Cardiac muscle cell (in vitro differentiated cells and primary cell): ENCODE measurements at places on chromosomes 16 and 17.

GRCh38 chr16:68202091-68202519 is 33.8 kb downstream of the ESRP2 start:
- no peak overlapping the region for H3K4me3 ChIP-seq
- H3K36me3 ChIP-seq, result no peaks in the 10 kb centered on the region
- peak overlapping the region; percentile 7 for H3K27ac ChIP-seq
- peak; percentile 70 for DNase-seq

DNA sequence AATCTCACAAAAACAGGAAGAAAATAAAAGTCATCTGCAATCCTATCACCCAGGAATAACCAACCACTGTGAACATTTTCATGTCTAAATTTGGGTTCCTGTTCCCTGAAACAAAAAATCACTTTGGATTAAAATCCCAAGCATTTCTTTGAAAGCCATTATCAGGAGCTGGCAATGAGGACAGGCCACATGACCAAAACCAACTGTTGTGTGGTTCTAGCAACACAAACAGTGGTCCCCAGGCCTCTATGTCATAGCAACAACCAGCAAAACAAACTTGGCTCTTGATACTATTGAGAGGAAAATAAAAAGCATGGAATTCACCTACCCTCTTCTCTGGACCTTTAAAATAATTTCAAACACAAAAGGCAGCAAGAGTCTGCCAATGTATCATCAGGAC is 252.5 kb downstream of the SLC39A11 start:
- H3K4me3 ChIP-seq, result no peak overlapping the region
- H3K27me3 ChIP-seq, result no peaks in the 10 kb centered on the region
- H3K4me1 ChIP-seq, result no peaks in the 10 kb centered on the region
- no peak overlapping the region for H3K27ac ChIP-seq
- peak; percentile 14 for DNase-seq

- peaks cover 6% of the 10 kb centered on the region for H3K4me1 ChIP-seq
- H3K27me3 ChIP-seq, result no peaks in the 10 kb centered on the region
- H3K4me3 ChIP-seq, result no peak overlapping the region
- DNase-seq, result peak; percentile 11
- H3K27ac ChIP-seq, result peak overlapping the region; percentile 20
Observed at GRCh38 chr16:69610356-69610755, 44.6 kb downstream of the NFAT5 start.

DNA sequence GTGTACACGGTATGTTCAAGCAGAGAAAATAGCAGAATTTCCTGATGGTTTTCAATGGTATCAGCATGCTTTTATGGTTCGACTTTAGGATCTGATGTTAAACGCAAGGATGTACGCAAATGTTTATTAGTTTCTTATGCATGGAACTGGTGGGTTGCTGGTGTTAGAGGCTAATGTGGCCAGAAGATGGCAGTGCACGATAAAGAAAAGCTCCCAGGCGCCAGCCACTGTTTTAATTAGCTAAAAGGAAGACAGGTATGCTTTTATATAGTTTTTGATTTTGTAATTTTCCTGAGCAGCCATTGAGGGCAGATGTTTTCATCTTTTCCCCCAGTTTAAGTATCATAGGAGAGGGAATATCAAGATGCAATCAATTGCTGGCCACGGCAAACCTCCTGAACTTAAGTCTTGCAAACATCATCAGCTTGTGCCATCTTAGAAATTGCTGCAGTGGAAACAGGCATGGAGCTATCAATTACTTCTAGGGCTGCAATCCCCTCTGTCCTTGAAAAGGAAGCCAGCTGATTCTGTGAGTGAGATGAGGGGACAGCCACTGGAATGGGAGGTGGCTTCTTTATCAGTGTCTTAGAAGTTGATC is 648.5 kb upstream of the RBFOX1 start:
- peak; percentile 47 for DNase-seq
- no peaks in the 10 kb centered on the region for H3K36me3 ChIP-seq
- no peak overlapping the region for H3K27ac ChIP-seq

- H3K27me3 ChIP-seq, result peaks cover 34% of the 10 kb centered on the region
- H3K36me3 ChIP-seq, result no peaks in the 10 kb centered on the region
- no peak for DNase-seq
- H3K4me3 ChIP-seq, result no peak overlapping the region
- no peak overlapping the region for H3K27ac ChIP-seq
Observed at GRCh38 chr17:45226576-45226975, 4.9 kb downstream of the FMNL1 start.

GRCh38 chr17:74529243-74529642 is 2.0 kb downstream of the CD300LB start:
- DNase-seq, result no peak
- no peaks in the 10 kb centered on the region for H3K36me3 ChIP-seq
- no peak overlapping the region for H3K4me3 ChIP-seq
- H3K4me1 ChIP-seq, result no peaks in the 10 kb centered on the region
- H3K27ac ChIP-seq, result no peak overlapping the region

- H3K27me3 ChIP-seq, result no peaks in the 10 kb centered on the region
- H3K27ac ChIP-seq, result peak overlapping the region; percentile 72
- DNase-seq, result no peak
- peaks cover 37% of the 10 kb centered on the region for H3K4me1 ChIP-seq
Observed at GRCh38 chr17:81553616-81554181, 1.5 kb upstream of the FAAP100 start.

DNA sequence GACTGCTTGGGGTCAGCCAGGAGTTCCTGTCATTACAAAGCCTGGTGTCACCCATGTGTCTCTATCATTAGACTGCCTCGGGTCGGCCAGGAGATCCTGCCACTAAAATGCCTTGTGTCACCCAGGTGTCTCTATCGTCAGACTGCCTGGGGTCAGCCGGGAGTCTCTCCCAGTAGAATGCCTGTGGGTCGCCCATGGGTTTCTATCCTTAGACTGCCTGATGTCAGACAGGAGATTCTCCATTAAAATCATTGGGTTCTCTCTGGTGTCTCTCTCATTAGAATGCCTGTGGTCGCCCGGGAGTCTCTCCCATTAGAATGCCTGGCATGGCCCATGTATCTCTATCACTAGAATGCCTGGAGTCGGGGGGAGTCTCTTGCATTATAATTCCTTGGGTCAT is 2231.0 kb downstream of the TP53TG3F start:
- no peaks in the 10 kb centered on the region for H3K36me3 ChIP-seq
- no peaks in the 10 kb centered on the region for H3K4me1 ChIP-seq
- no peak for DNase-seq
- no peaks in the 10 kb centered on the region for H3K27me3 ChIP-seq

DNA sequence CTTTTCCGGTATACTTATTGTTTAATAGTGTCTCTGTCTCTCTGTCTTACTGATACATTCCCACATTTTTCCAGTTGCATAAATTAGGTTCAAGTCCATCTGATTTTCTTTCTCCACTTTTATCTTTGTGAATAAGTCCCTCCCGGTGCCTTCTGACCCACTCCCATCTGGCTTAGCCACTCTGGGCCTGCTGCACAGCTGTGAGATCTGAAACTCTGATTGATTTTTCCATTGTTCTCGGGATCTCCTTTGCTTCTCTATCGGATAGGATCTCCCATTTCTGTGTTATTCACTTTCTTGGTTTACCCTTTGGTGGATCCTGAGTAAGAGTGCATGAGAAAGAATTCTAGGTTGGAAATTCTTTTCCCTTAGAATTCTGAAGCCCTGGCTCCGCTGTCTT is 8.6 kb downstream of the UTP4 start:
- H3K36me3 ChIP-seq, result peaks cover 54% of the 10 kb centered on the region
- no peaks in the 10 kb centered on the region for H3K4me1 ChIP-seq
- no peaks in the 10 kb centered on the region for H3K27me3 ChIP-seq
- no peak for DNase-seq

GRCh38 chr17:66331038-66331816 is 28.8 kb downstream of the PRKCA start:
- H3K4me1 ChIP-seq, result peaks cover 3% of the 10 kb centered on the region
- no peak overlapping the region for H3K27ac ChIP-seq
- H3K27me3 ChIP-seq, result no peaks in the 10 kb centered on the region

DNA sequence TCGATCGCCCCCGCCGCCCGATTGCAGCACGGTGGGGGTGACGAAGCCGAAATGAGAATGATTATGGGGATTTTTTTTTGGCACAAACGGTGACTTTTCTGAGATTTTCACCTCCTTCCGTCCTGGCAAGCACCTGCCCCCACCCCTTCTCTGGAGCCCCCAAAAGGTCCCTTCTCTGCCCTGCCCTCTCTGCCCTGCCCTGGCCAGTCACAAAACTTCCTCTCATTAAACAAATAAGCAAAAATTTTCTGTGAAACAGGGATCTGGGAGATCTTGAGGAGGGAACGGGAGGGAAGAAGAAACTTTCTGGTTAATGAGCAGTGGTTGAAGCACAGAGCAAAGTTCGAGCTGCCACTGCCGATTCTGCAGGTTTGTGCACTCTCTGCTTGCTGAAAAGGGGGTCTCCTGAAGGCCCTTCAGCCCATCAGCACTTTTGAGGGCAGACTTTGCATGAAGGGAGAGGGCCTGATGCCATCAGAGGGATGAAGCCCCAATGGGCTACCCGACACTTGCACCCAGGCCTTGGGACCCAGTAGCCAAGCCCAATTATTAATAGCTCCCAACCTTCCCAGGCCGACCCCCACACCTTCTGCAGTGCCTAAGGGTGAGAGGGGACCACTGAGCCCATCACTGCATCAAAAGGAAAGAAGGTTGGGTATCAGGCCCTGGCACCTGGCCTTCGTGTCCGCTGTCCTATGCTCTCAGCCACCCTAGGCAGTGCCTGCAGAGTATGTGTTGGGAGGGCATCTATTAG is 1.0 kb upstream of the HOXB8 start:
- H3K27me3 ChIP-seq, result peaks cover 100% of the 10 kb centered on the region
- no peaks in the 10 kb centered on the region for H3K36me3 ChIP-seq
- no peak overlapping the region for H3K4me3 ChIP-seq
- H3K4me1 ChIP-seq, result peaks cover 12% of the 10 kb centered on the region

- H3K36me3 ChIP-seq, result no peaks in the 10 kb centered on the region
- H3K27ac ChIP-seq, result no peak overlapping the region
- no peak overlapping the region for H3K4me3 ChIP-seq
- no peak for DNase-seq
- H3K27me3 ChIP-seq, result no peaks in the 10 kb centered on the region
Observed at GRCh38 chr17:45672301-45672700, 111.8 kb upstream of the CRHR1 start.

- no peaks in the 10 kb centered on the region for H3K36me3 ChIP-seq
- peak overlapping the region; percentile 89 for H3K27ac ChIP-seq
- no peaks in the 10 kb centered on the region for H3K27me3 ChIP-seq
- peaks cover 12% of the 10 kb centered on the region for H3K4me1 ChIP-seq
- H3K4me3 ChIP-seq, result peak overlapping the region; percentile 81
Observed at GRCh38 chr17:7329997-7330637, 982 bp upstream of the NEURL4 start.

- H3K36me3 ChIP-seq, result no peaks in the 10 kb centered on the region
- no peak overlapping the region for H3K27ac ChIP-seq
- no peak for DNase-seq
Observed at GRCh38 chr17:4501295-4501949, 2.7 kb downstream of the SPNS2 start.

DNA sequence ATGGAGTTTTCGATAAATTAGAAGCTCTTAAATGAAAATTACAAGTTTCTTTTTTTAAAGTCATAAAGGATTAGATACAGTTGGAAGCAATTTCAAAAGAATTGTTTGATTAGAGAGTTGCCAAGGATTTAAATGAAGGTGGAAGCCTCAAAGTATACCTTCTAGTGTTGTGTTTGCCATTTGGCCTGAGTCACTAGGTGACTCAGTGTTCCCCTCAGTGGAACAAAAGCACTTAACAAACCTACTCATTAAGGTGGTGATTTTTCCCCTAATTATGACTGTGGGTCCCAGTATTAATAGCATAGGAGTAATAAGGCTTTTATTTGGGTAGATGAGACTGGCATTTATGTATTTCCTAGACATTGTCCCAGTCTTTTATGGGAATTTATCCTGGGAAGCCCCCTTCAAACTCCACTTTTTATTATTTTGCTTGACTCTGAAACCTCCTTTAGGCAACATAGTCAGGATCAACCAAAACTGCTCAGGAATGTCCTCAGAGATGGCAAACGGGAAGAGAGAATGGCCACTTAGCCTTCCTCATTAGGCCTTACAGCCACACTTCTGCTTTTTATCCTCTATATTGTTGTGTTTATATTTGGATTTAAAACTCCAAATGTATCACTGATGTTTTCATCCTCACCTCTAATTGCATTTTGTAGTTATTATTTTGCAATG is 161.0 kb downstream of the FTO start:
- H3K36me3 ChIP-seq, result no peaks in the 10 kb centered on the region
- DNase-seq, result peak; percentile 11
- peaks cover 6% of the 10 kb centered on the region for H3K4me1 ChIP-seq
- no peaks in the 10 kb centered on the region for H3K27me3 ChIP-seq
- H3K27ac ChIP-seq, result peak overlapping the region; percentile 2

DNA sequence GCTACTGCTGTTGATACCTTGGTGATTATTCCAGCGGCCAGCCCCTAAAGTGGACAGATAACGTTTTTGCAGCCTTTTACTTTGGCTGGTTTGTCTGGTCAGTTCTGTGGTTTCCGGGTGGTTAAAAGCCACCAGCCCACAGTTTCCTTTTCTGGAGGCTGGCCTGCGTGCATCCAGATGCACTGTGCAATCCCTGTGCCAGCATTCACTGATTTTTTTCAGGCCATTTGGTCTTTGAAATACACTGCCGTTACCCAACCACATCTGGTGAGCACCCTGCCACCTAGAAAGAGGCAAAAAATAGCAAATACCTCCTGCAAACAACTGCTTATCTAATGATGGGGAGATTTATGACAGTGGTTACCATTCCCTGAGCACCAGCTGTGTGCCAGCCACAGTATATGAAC is 797 bp downstream of the NUDT7 start:
- DNase-seq, result peak; percentile 66
- peaks cover 6% of the 10 kb centered on the region for H3K4me1 ChIP-seq
- no peaks in the 10 kb centered on the region for H3K27me3 ChIP-seq
- H3K27ac ChIP-seq, result peak overlapping the region; percentile 83
- no peaks in the 10 kb centered on the region for H3K36me3 ChIP-seq

- no peaks in the 10 kb centered on the region for H3K4me1 ChIP-seq
- H3K36me3 ChIP-seq, result peaks cover 55% of the 10 kb centered on the region
- no peak overlapping the region for H3K27ac ChIP-seq
- H3K4me3 ChIP-seq, result no peak overlapping the region
- H3K27me3 ChIP-seq, result no peaks in the 10 kb centered on the region
Observed at GRCh38 chr16:24571096-24571495, 31.7 kb downstream of the RBBP6 start.

GRCh38 chr16:70579648-70580630 is 56.3 kb downstream of the SF3B3 start:
- no peak overlapping the region for H3K27ac ChIP-seq
- H3K4me3 ChIP-seq, result no peak overlapping the region
- H3K27me3 ChIP-seq, result no peaks in the 10 kb centered on the region
- no peak for DNase-seq
- H3K36me3 ChIP-seq, result no peaks in the 10 kb centered on the region

GRCh38 chr17:76870377-76870714 is 2.1 kb downstream of the MGAT5B start:
- no peaks in the 10 kb centered on the region for H3K36me3 ChIP-seq
- peak; percentile 56 for DNase-seq
- peaks cover 48% of the 10 kb centered on the region for H3K27me3 ChIP-seq
- no peaks in the 10 kb centered on the region for H3K4me1 ChIP-seq

DNA sequence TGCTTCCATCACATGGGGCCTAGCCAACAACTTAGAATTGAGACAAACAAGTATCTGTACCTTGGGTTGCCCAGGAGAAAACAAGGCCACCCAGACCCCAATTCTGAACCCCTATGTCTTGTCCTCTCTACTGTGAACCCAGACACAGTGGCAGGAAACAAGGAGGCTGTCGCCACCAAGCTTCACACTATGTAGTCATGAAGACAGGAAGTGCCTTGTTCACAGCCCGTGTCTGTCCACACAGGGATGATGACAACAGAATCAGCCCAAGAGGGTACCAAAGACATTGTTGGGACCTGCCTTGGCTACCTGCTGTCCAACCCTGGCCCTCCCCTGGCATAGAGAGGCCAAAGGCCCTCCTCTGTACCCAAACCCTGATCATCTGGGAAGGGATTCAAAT is 84.8 kb downstream of the CDYL2 start:
- H3K4me3 ChIP-seq, result no peak overlapping the region
- no peak for DNase-seq
- H3K27me3 ChIP-seq, result no peaks in the 10 kb centered on the region
